PC-9 (cell line): ENCODE measurements at places on chromosomes 4 and X. TPM values are rescaled to one million over a fixed set of nuclear protein-coding genes. Genes with fewer than 3 reads are reported as not detected.
A peak's percentile ranks its signal among the peaks of the same experiment; 100 is the strongest.

The HGFAC gene
- 1.3 and 1.5 TPM in 2 replicates for total RNA-seq

The RAI2 gene
- not detected in 2 replicates for total RNA-seq

The FOXP3 gene
- total RNA-seq, result not detected in 2 replicates

The CCDC120 gene
- total RNA-seq, result 20.6 and 23.9 TPM in 2 replicates

The PF4V1 gene
- total RNA-seq, result not detected in 2 replicates

The PITX2 gene
- total RNA-seq, result 0.48 and 1.6 TPM in 2 replicates

The GPR119 gene
- not detected in 2 replicates for total RNA-seq

DNA sequence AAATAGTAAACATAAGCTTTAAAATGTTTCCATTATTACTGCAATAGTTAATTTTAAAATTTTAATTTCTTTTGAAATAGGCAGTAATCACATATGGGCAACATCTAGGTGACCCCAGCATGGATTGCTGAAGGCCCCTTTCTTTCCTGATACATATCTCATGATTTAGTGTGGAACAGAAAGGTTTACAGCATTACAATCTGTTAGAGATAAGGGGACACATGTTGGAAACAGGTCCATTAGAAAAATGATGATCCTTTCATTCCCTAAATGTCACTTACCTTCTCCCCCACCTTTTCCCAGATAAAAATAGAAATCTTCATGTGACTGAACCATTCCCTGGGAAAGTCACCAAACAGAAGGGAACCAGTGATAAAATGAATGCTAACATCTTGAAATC, 90.4 kb downstream of the RASL11B start:
- H3K4me1 ChIP-seq, result no peaks in the 10 kb centered on the region
- no peaks in the 10 kb centered on the region for H3K36me3 ChIP-seq
- H3K4me3 ChIP-seq, result no peak overlapping the region
- no peaks in the 10 kb centered on the region for H3K27me3 ChIP-seq

DNA sequence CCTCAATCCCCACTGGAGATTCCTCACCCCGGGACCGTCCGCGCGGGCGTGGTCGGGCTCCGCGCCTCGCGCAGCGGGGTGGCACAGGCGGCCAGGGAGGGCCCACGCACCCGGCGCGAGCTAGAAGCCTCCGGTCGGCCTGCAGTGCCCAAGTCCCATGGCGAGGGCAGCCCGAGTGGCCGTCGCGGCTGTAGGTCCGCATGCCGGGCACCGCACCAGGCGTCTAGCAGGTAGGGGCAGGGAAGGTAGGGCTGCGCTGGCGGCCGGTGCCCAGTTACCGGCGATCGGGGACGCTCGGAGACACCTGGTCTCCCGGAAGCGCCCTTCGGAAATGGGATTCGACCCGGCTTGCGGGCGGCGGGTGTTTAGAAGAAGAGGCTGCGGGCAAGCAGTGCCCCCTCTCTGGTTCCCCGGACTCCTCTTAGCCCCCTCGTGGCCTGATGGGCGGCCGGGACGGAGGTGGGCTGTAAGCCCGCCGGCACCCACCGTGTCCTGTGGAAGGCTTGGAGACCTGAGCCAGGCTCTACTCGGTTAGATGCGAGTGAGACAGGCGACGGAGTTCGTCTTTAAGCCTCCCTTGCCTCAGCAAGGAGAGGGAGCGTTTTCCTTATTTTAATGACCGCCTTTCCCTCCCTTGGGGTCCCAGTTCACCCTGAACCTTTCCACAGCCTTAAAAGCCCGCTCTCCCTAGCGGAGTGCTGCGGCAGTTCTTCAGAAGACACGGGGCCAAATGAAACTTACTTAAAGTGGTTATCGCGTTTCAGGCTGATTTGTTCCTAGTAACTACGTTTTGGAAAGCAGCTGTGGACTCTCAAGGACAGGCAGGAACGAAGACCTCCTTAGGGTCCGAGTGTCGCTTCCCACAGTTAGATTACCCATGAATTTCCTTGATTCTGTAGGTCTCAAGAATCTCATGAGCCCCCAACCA, 821 bp downstream of the SLITRK2 start:
- DNase-seq, result no peak
- H3K27me3 ChIP-seq, result peaks cover 70% of the 10 kb centered on the region
- H3K4me1 ChIP-seq, result no peaks in the 10 kb centered on the region
- no peak overlapping the region for H3K4me3 ChIP-seq

DNA sequence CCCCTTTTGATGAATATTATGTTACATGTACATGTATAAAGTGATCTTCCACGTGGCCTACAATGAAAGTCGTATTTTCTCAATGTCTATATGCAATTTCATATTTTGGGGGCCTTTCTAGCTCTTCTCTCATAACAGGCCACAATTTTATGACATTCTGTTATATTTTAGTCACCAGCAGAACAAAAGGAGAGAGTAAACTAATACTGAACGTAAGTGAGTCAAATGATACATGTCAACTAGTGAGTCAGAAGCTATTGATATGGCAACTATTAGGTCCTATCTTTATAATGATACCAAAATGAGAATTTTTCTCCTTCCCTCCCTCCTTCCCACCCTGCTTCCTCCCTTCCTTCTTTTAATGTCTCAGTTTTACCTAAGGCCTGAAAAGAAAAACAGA, 14.4 kb downstream of the GC start:
- H3K36me3 ChIP-seq, result no peaks in the 10 kb centered on the region
- no peaks in the 10 kb centered on the region for H3K4me1 ChIP-seq
- H3K27ac ChIP-seq, result no peak overlapping the region
- H3K27me3 ChIP-seq, result no peaks in the 10 kb centered on the region
- H3K4me3 ChIP-seq, result no peak overlapping the region

DNA sequence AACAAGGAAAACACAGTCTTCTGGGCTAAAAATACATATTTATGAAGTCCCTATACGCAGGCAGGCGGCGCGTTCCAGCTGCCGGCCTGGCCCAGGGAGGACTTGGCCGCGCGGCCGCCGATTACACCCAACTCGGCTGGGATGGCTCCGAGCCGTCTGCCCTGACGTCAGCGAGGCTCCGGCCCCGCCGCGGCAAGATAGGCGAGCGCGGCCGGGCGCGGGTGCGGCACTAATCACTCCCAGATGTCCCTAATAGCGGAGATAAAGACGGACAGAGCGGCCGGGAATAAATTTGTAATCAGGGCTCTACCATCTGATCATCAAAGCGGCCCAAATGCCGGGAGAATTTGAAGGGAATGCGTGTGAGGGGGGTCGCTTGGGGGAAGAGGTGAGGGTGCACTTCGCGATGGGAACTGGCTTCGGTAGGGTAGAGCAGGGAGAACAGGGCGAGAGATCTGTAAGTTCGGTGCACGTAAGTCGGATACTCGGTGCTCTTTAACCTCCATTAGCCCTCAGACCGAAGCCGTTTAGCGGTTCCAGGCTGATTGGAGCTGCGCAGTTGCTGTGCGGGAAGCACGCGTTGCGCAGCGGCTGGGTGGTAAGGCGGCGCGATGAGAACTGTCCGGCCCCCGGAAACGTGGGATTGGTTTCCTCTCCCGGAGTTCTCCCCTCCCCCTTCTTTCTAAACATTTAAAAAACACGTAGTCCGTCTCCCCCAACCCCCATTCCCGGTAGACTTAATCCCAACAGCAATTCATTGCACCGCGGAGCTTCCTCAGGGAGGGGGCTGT, 7.7 kb downstream of the HAND2 start:
- H3K4me1 ChIP-seq, result no peaks in the 10 kb centered on the region
- H3K36me3 ChIP-seq, result no peaks in the 10 kb centered on the region

GRCh38 chr4:104749062-104749461, 254.4 kb upstream of the CXXC4 start:
- no peaks in the 10 kb centered on the region for H3K27me3 ChIP-seq
- H3K36me3 ChIP-seq, result no peaks in the 10 kb centered on the region
- no peak overlapping the region for H3K27ac ChIP-seq
- DNase-seq, result no peak

GRCh38 chrX:66751136-66751782, 112.4 kb upstream of the EDA2R start:
- H3K27me3 ChIP-seq, result no peaks in the 10 kb centered on the region
- H3K36me3 ChIP-seq, result no peaks in the 10 kb centered on the region
- H3K4me3 ChIP-seq, result no peak overlapping the region
- H3K4me1 ChIP-seq, result no peaks in the 10 kb centered on the region
- DNase-seq, result no peak

GRCh38 chr4:40842725-40843423, 93.1 kb downstream of the NSUN7 start:
- H3K36me3 ChIP-seq, result no peaks in the 10 kb centered on the region
- H3K4me1 ChIP-seq, result no peaks in the 10 kb centered on the region
- no peak overlapping the region for H3K27ac ChIP-seq
- no peak for DNase-seq

DNA sequence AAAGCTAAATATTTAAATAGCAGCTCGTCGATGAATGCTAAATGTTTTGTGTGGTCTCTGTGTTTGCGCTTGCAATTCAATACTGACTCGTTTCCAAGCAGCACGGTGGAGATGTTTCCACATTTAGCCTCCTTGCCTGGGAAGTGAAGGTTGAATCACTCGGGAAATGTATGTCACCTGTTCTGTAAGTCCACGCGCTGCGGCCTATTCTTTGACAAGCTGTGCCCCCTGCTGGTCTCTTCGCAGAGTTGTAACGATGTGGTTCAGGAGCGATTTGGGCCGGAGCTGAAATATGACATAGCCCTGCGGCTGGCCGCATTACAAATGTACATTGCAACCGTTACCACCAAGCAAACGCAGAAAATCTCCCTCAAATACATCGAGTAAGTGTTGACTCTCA, 89.6 kb upstream of the PRPS2 start:
- no peak overlapping the region for H3K27ac ChIP-seq
- peak; percentile 49 for DNase-seq
- no peaks in the 10 kb centered on the region for H3K36me3 ChIP-seq
- no peaks in the 10 kb centered on the region for H3K4me1 ChIP-seq
- no peaks in the 10 kb centered on the region for H3K27me3 ChIP-seq
- H3K4me3 ChIP-seq, result no peak overlapping the region

DNA sequence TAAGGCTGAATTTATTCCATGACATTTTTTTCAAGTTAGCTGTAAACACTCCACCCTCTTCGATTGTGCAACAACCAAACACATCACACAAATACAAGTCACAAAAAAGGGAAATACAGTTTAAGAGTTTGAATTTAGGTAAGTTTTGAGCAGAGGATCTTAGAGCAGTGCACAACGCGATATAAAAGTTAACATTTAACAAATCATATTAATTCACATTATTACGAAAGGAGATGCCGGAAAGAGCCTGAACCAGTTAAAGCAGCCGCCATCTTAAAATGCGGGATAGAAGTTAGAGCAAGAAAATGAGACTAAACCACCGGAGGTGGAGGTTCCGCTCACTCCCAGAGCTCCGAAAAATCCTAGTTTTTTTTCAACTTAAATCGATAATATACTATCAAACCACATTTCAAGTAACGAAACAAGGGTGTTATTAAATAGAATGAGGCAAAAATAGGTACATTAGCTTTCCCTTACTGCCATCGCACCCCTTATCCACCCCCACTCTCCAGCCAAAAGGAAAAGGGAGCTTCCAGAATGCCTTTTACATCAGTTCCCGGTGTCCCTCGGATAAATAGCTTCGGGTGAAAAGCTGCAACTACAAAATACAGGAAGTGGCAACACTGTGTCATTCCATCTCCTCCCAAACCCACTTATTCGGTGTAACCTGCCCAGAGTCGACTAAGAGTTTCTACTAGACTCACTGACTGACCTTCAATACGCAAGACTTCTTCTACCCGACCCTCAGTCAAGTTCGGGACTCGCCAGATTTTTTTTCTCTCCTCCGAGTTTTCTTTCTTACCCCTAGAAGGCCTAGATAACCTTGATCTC, 1.9 kb downstream of the UBE2D3 start:
- peaks cover 40% of the 10 kb centered on the region for H3K36me3 ChIP-seq
- DNase-seq, result no peak
- peak overlapping the region; percentile 99 for H3K27ac ChIP-seq
- no peaks in the 10 kb centered on the region for H3K27me3 ChIP-seq
- H3K4me1 ChIP-seq, result peaks cover 38% of the 10 kb centered on the region
- H3K4me3 ChIP-seq, result peak overlapping the region; percentile 95

DNA sequence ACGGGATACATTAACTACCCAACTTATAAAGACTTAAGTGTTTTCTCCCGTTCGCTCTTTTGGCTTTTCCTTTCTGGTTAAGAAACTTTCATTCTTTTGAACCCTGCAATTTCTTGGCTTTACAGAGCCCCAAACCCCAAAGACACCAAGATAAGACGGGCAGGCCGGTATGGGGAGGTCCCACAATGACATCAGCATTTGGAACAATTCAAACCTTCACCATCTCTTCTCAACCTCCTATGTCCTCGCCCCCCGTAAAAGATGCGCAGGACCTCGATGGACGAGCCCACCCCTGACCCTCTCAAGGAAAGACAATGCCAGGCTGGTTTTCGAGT, 999 bp downstream of the ZNF518B start:
- H3K4me3 ChIP-seq, result peak overlapping the region; percentile 43; the same call in 1 of the 2 replicates
- H3K4me1 ChIP-seq, result no peaks in the 10 kb centered on the region
- no peak overlapping the region for H3K27ac ChIP-seq
- DNase-seq, result no peak
- H3K27me3 ChIP-seq, result no peaks in the 10 kb centered on the region

GRCh38 chr4:46931981-46932380, 22.9 kb upstream of the COX7B2 start:
- no peaks in the 10 kb centered on the region for H3K36me3 ChIP-seq
- no peak for DNase-seq
- peaks cover 3% of the 10 kb centered on the region; the same call in 1 of the 2 replicates for H3K27me3 ChIP-seq
- H3K27ac ChIP-seq, result no peak overlapping the region
- peaks cover 10% of the 10 kb centered on the region; the same call in 1 of the 2 replicates for H3K4me1 ChIP-seq

DNA sequence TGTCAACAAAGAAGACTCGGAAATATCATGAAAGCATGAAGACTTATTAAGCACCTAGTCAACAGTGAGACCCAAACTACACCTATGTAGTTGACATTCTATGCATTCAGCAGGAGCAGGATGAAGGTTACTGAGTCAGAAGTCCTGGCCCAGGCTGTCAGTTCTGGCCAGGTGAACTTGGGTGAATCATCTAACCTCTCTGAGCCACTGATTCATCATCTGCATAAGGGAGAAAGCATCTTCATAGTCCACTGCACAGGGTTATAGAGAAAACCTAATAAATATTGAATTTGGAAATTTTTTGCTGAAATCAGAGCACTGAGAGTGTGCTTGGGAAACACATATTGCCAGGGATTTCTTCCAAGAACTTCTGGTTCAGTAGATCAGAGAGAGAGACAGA, 296.0 kb upstream of the SFRP2 start:
- no peak for DNase-seq
- H3K36me3 ChIP-seq, result no peaks in the 10 kb centered on the region
- H3K4me3 ChIP-seq, result no peak overlapping the region
- H3K27ac ChIP-seq, result no peak overlapping the region

DNA sequence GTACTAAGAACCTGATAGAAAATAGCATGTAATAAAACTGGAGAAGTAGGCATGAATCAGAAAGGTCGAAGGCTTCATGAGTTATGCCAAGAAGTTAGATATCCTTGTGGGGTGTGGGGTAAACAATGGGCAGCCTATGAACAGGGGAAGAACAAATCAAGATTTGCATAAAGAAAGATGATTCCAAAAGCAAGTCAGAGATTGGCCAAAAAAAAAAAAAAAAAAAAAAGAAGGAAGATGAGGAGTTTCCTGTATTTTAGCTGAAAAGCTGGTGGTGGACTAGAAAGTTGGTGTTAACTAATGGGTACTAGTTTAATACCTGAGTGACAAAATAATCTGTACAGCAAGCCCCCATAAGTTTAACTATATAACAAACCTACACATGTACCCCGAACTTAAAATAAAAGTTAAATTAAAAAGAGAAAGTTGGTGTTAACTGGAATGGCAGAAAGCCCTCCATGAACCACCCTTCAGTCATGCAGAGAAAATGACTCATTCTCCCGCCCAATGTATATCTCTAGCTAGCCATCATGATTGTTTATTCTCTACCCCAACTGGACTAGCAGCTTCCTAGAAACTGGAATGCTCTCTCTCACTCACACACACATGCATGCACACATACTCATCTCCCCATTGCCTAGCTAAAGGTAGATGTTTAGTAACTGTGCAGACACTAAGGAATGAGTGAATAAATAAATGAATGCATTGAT, 41.7 kb downstream of the ATP11C start:
- H3K27ac ChIP-seq, result no peak overlapping the region
- H3K4me3 ChIP-seq, result 0 out of 2 replicates have a peak overlapping the region, but pooled peaks have one; percentile 11
- no peaks in the 10 kb centered on the region for H3K27me3 ChIP-seq
- no peaks in the 10 kb centered on the region for H3K36me3 ChIP-seq
